ENCODE measurements at places on chromosomes 7 and 10.

- DNase-seq: no peak
Measured at GRCh38 chr10:576130-576465, 113.4 kb downstream of the DIP2C start.

GRCh38 chr10:62268027-62268398 lies 631 bp downstream of the RTKN2 start:
- DNase-seq: no peak

GRCh38 chr7:84363741-84364140 lies 169.2 kb upstream of the SEMA3A start:
- DNase-seq: no peak

- DNase-seq: no peak
Measured at GRCh38 chr10:12993595-12993994, 7.9 kb downstream of the CCDC3 start.

- no peak for DNase-seq
Measured at GRCh38 chr7:52830801-52831200, 204.6 kb upstream of the POM121L12 start.

DNA sequence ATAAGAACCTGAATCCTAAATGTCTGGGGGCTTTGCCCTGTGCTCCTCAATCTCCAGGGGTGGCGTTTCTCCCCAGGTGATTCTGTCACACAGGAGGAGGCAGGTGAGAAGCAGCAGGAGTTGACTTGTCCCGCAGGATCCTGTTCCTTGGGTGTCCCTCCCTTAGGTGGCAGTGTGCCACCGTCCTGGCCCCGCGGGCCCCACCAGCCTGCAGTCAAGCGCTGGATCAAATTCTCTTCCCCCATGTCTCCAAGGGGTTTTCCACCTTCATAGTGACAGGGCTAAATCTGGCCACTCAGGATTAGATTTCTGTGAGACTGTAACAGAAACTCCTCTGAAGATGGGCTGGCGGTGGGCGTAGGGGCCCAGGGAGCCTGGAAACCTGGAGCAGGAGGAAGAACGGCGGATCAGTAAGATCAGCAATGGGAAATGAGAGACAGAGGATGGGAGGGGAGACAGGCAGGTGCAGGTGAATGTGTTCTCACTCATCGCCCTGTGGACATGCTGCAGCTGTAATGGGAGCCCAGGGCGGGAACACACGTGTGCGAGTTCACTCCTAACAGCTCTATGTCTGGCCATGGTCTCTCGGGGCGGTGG lies 329.2 kb upstream of the COBL start:
- DNase-seq: no peak

DNA sequence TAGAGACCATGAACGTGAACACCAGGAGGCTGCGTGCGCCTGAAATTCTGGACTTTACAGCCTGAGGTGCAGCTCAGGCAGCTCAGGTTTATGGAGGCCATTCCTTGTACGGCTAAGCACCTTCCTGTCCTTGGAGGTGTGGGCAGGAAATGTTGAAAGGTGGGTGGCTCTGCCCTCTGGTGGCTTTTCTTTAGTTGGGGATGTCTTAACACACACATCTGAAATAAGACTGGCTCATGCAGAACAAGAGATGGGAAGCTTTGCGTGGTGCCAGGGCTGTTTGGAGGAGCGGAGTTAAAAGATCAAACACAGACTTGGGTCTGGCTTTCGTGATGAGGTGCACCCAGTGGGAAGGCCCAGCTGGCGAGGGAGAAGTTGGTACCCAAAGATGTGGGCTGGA lies 64.1 kb downstream of the DOCK1 start:
- peak; percentile 83 for DNase-seq

DNA sequence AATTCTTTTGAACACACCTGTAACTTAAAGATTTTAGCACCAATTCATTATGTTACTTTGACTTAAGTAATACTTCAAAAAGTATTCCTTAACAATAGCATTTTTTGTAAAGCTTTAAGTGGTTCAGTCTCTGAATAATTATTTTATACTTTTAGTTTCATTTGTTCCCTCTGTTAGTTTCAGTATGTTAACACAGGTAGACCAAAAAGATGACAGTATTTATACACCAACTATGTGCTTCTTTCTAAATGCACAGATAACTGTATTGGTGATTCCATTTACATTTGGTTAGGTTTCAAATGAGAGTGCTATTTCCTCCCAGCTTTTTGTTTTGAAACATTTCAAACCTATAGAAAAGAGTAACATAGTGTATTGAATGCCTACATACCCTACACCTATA lies 14.0 kb downstream of the RALA start:
- no peak for DNase-seq
